HS-5 (cell line): ENCODE measurements at places on chromosomes 12 and 14.

DNA sequence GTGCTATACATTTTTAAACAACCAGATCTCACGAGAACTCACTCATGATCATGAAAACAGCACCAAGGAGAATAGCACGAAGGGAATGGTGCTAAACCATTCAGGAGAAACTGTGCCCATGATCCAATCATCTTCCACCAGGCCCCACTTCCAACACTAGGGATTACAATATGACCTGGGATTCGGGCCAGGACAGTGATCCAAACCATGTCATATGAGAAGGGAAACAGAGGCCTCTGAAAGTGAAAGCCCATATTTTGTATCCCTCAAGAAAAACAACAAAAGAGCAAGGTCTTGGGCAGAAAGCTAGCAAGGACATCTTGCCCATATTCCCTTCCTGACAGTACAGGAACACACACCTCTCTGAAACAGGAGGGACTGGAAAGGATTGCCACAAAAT is 163.9 kb upstream of the VASH1 start:
- DNase-seq = no peak

DNA sequence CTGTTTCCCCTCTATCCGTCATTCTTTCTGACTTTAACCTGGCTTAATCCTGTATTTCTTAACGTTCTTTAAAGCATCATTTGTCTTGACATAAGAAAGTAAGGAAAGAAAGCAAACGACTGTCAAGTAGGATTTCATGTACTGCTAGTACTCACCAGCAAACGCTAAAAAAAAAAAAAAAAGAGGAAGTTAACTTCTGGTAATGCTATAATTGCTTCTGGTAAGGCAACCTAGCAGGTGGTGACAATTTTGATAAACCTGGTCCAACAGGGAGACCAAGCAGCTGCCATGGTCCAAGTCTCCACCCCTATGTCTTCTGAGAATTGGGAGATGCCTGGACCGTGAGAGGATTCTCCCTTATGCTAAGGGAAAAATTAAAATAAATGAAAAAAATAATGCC is 306.6 kb downstream of the DAD1 start:
- no peak for DNase-seq

- DNase-seq = no peak
Observed at GRCh38 chr14:40656311-40656710, 950.4 kb upstream of the LRFN5 start.

- DNase-seq = no peak
Observed at GRCh38 chr14:74792249-74793039, 29.3 kb downstream of the YLPM1 start.

DNA sequence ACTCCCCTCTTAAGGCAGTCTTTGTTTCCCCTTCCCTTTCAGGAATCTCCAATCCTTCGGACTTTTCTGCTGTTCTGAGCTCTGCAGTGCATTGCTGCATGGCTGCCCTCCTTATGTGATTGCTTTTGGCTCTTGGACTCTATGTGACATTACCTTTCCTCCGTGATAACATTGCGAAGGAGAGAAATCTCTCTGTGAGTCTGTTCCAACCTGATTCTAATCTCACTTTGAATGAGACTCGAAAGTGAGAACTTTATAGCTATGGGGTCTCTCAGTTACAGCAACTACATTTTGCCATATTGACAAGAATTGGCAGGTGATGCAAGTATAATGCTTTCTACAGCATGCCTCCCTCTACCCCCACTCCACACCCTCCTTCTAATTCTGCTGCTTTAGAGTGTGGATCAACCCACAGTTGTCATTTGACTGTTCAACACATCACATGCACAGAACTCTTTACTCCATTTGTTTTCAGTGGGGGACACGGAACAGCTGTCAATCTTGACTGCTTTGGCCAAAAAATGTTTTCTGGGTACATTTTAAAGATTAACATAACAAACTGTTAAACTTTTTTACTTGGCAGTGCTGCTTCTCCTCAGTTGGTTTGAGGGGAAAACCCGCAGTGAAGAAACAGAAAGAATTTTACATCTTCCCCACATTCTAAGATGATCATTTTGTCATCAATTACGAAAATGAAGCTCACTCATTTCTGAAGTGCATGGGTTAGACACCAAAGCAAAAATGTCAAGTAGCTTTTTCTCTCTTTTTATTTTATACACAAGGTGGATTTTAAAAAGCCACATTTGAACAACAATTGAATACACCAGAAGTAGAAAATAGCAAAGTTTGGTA is 125.5 kb upstream of the RMST start:
- DNase-seq = no peak

DNA sequence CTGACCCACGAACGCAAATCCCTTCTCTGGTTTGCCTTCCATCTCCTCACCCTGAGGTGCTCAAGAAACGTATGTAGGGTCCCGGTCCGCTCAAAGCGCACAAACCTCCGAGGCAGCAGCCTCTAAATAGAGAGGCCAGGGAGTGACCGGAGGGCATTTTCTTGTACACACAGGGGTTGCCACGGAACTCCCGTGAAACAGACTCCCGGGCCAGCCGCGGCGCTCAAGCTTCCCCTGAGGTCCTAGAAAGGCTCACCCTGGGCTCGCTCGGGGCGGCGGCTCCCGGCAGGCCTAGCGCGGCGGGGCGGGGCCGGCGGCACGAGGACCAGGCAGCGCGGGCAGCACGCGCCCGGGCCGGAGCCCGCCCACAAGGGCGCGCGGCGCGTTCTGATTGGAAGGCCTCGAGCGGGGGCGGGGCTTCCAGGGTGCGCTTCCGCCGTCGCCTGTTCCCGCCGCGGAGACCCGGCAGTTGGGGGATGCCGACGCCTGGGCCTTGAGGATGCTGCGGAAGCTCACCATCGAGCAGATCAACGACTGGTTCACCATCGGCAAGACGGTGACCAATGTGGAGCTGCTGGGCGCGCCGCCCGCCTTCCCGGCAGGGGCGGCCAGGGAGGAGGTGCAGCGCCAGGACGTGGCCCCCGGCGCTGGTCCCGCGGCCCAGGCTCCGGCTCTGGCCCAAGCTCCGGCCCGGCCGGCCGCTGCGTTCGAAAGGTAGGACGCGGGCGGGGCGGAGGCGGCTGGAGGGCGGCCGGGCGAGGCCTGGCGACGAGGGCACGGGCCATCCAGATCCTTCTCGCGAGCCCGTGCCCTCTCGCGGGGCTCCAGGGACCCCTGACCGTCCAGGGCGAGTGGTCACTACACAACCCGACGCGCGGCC is at the start of gene TDRD9:
Gene TDRD9, plus strand, starts transcription at position 446 of the 880 bp plus-strand sequence. Its CDS starts 54 bp downstream, at position 500.
- no peak for DNase-seq

GRCh38 chr14:29603696-29604095 is 324.0 kb downstream of the PRKD1 start:
- no peak for DNase-seq

GRCh38 chr12:5488626-5488955 is 56.7 kb downstream of the NTF3 start:
- DNase-seq = peak; percentile 56

DNA sequence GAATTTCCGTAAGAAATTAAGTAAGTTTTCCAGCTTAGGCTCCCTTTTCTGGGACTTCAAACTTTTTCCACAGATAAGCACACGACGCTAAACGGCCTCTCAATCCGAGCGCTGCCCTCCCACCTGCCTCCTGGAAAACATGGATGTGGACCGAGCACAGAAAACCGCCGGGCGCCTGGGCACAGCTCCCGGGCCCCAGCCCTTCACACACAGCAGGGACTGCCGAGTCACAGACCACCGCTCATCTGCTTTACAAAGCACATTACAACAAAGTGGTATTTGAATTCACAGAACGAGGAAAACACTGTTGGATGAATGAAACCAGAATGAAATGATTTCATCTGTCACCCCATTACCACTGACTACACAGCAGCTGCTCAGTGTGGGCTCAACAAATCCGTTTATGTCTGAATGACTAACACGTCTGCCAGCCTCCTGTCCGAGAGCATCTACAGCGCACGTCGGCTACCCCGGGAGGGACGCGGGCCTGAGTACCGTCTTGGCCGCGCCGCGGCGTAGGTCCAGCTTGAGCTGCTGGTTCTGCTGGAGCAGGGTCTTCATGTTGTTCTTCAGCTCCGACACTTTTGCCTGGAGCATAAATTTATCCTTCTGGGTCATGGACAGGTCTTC is 13.1 kb upstream of the ANKLE2 start:
- DNase-seq = no peak

DNA sequence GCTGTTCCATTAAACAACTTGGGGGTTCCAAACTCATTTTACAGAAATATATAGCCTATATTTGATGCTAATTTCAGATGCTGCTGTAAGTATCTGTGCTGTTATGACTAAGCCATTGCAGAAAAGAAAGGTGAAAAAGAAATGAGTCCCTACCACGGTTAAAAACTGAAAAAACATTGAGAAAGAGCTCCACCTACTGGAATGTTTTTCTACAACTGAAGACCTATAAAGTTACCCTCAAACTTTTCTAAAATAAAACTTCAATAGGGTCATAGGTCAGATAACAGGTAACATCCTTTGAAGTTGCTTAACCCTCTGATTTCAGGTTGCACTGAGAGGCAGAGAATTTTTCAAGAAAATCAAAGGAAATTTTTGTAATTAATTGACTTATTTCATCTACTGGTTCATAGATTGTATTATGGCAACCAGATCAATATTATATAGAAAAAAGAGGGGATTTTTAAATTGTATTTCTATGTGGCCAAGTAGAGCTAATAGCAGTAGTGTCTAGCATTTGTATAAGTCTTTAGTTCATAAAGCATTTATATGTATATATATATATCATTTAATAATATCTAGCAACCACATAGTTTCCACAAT is 279.9 kb downstream of the RPS29 start:
- peak; percentile 26 for DNase-seq

GRCh38 chr12:118821386-118821925 is 159.9 kb upstream of the SRRM4 start:
- no peak for DNase-seq

DNA sequence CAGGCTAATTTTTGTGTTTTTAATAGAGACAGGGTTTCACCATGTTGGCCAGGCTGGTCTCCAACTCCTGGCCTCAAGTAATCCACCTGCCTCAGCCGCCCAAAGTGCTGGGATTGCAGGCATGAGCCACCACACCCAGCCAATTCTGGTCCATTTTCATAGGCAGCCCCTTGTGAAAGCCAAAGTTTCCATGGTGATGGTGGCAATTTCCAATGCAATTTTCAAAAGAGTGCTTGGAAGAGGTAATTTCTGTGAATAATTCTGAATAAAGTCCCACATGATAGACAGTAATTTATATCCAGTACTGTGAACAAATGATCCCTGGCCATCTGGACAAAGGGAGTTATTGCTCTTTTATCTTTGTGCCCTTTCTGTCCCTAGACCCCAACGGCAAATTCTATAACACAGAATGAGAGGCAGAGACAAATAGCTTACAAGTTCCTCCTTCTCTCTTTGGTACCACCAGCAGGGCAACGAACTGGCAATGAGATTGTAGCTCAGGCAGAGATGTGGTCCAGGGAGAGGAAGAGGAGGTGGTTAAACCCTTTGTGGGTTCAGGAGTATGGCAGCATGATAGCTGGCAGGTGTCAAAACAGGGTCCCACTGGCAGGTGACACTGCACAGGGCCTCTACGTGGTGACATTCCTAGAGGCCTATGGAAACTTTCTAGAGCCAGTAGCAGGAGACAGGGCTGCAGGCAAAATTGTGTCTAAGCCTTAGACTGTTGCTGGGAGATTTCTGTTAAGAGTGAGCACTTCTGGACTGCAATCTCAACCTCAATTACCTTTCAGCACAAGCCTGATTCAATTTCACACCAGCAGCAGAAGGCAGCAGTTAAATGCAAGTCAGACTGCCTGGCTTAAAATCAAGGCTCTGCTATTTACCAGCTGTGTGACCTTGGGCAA is 46.5 kb downstream of the NT5DC3 start:
- DNase-seq = no peak

DNA sequence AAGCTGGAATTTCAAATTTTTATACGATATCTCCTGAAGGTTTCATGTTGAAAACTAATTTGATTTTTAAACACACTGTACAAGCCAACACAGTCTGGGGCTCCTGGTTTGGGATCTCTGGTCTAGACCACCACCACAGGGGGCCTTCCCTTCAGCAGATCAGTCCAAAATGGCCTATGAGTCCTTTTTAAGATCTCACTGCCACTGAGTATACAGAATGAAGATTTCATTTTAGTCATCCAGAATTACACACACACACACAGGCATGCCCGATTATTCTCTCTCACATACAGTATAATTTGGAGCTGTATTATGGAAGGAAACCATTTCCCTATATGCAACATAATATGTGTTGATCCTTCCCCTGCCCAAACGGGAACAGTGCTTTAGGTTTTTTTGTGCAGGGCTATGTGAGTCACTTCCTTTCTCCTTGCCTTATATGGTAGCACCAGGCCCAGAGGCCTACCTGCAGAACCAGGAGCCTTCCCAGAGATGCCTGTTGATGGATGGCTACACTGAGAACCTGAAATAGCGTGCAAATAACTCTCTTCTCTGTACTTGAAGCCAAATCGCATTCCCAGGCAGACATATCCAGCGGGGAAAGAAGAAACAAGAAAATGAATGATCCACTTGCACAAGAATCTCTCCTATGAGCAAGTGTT is 28.1 kb upstream of the WNK1 start:
- DNase-seq = no peak

DNA sequence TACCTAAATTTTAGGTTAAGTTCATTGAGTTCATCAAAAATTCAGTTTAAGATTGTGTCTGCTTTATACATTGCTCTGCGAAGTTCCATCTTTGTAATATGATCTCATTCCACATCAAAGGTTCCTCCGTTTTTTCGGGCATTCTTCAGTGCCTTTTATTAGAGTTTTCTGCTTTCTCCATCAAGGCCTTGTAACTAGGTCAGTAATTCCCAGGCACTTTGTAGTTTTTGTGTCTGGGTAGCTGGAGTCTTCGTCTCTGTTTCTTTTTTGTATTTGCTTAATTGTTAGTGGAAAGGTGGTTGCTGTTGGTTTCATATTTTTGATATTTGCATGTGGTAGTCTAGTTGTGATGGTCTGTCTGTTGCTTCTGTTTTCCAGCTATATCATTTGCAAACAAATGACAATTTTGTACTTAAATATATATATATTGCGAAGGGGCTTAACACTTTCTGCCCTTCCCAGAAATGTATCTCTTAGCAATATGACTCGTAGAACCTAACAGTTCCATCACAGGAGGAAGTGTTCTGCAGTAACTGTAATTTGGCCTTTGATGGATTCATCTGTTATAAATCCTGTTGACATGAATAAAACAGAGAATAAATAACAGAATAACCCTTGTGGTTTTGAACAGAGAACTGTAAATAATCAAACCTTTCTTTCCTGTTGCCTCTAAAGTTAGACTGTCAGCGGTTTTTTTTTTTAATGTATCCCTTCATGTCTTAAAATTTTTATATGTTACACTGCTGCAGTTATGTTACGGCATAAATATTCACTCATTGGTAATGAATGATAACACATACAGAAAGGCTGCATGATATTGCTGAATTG is 88.4 kb upstream of the DYNC1H1 start:
- DNase-seq = no peak

DNA sequence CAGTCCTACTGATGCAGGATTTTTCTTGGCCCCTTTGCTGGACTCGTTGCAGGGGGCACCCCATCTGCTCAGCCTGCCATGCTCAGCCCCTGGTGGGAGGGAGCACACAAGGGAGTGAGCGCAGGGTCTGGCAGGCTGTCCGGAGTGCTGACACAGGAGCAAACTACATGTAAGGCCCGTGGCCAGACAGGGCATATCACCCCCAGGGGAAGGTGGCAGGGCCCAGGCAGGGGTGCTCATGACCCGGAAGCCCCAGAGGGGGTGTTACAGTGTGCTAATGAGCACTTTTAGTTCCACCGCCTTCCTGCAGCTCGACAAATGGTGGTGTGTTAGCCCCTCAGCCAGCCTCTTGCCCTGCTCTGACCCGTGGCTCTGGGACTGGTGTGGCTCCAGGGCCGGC is 645.6 kb upstream of the TMEM132C start:
- no peak for DNase-seq

GRCh38 chr14:29941401-29941800 is 13.8 kb upstream of the PRKD1 start:
- DNase-seq = no peak

- DNase-seq = no peak
Observed at GRCh38 chr12:15754233-15754632, 35.0 kb downstream of the EPS8 start.
